Posterior cingulate gyrus (tissue), 11 donors: ENCODE measurements at places on chromosomes 4 and X.
A peak's percentile ranks its signal among the peaks of the same experiment; 100 is the strongest.

- DNase-seq: no peak
Observed at GRCh38 chr4:23368081-23368697, 521.7 kb downstream of the PPARGC1A start.

DNA sequence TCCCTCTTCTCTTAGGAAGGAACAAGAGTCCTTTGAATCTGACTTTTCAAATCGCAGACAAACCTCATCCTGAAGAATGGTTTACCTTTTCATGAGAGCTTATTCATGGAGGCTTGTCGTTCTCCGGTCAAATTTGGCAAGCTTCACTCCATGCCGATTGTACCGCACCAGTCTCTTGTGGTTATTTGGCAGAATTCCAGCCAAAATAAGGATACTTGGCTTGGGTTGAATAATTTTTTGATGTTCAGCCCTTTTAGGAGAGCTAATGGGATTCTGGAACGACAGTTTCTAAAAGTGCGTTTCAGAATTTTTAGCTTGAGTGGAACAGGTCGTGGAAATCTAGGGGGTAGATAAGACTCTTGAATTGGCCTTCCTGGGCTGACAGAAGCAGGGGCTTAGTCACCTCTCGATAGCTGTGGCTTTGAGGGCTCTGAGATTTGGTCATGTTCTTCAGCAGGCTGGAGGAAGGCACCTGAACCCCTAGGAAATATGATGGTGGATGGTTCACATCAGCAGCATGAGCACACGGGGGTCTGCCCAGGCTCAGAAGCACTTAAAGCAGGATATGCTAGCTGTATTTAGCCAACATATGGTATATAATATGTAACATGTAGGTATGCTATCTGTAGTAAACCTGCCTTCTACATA, 1.5 kb downstream of the KLHL2 start:
- no peak for DNase-seq

DNA sequence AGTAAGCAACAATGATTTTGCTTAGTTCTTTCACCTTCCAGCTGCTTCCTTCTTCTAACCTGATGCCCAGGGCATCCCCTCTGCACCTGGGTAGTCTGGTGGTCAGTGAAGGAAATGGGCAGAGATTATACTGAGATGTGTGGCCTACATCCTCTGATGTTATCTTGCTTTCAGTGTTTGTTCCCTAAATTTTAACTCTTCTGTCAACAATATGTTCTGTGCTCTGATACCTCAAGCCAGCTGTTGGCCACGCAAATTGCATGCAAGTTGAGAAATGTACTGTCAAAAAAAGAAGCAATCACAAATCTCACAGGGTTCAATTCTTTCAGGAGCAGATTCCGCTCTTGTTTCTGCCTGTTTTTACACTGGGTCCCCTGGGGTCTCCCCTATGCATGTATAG, 73.8 kb downstream of the FBXW7 start:
- no peak for DNase-seq

DNA sequence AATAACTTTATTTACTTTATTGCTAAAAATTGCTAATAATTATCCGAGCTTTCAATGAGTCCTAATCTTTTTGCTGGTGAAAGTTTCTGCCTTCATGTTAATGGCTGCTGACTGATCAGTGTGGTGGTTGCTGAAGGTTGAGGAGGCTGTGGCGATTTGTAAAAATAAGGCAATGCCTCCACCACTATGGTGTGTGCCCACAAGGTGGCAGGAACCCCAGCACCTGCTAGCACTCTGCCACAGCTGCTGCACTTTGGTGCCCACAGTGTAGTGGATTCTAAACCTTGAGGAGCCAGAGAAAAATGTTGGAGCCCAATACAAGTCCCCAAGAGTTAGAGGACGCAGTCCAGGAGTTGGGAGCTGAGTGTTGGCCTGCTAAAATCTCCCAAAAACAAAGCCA, 1237.1 kb downstream of the PCDH19 start:
- DNase-seq: no peak

GRCh38 chr4:110164251-110164650, 34.2 kb downstream of the ELOVL6 start:
- no peak for DNase-seq

- DNase-seq: no peak
Observed at GRCh38 chr4:26420438-26420837, 69.8 kb downstream of the CCKAR start.

DNA sequence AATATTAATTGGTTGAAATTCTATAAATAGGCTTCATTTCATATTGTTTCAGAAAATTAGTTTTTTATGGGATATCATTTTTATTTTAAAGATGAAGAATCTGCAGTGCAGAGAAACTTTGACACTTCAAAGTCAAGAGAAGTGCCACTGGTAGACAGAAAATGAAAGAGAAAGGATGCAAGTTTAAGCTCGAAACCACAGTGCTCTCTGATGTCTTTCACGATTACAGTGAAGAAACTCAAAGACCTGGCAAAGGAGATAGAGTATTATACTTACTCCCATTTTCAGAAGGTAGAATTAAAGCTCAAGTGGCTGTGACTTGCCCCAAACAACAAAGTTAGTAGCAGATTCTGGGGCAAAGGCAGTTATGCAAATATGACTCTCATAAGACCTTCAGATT, 745.4 kb downstream of the TECRL start:
- DNase-seq: no peak

DNA sequence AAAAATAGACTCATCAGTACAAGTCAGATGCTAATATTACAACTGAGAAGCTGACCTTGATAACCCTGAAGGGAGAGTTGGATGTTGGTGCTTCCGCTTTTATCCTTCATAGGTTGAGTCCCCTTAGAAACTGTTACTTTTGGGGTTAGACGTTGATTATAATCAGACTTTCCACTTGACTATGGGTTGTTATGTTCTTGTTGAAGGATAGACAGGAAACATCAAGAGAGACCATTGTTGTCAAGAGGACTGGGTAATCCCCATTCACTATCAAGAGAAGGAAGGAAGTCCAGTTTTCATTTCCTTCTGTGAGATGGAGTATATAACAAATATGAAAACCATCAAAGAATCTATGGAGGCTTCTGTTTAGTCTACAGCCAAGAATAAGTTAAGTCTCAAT, 229.9 kb upstream of the AFF2 start:
- DNase-seq: no peak

GRCh38 chrX:96771486-96771885, 86.8 kb downstream of the DIAPH2 start:
- no peak for DNase-seq

DNA sequence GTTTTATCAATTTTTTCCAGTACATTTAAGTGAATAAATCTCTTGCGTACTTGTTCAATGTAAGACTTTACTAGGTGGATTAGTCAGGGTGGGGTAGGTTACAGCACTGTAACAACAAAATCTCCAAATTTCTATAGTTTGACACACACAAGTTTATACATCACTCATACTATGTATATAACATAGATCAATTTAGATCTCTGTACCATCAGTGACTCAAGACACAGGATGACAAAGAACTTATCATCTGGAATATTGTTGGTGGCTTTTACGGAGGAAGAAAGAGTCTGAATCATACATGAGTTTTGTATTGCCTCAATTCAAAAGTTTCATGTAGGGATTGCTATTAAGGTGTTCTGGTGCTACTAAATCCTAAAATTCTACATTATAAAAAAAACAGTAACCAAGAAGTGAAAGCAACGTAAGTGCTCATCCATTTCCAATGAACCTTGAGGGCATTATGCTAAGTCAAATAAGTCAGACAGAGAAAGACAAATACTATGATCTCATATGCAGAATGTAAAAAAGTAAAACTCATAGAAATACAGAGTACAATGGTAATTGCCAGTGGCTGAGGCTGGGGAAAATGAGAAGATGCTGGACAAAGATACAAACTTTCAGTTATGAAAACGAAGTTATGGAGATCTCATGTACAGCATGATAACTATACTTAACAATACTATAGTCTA, 98.0 kb upstream of the DKK2 start:
- DNase-seq: no peak

DNA sequence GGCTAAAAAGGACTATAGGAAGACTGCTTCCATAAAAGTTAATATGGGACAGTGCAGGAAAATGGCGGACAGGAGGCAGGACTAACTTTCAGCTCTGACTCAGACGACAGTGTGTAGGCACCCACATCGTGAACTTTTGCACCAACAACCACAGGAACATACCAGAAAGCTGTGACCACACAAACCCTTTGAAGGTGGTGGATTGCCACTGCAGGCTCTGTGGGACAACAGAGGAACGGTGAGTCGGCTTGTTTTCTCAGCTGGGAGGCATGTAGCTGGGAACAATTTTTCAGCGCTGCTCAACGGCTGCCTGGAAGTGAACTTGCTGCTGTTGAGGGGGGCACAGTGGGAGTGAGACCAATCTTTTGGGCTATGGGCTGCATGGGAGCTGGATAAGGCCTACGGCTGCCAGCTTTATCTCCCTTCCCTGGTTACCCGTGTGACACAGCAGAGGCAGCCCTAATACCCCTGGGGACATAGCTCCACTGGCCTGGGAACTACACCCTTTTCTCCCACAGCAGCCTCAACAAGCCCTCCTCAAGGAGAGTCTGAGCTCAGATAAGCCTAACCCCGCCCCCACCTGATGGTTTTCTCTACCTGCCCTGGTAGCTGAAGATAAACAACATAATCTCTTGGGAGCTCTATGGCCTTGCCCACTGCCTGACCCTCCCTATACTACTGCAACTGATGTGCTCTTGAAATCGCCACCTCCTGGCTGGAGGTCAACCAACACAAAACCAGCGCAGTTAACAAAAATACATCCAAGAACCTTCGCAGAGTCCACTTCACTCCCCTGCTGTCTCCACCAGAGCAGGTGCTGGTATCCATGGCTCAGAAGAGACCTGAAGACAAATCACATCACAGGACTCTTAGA, 1537.0 kb downstream of the C4orf33 start:
- peak; percentile 37 for DNase-seq

GRCh38 chr4:102612824-102613366, 111.7 kb downstream of the NFKB1 start:
- DNase-seq: no peak

DNA sequence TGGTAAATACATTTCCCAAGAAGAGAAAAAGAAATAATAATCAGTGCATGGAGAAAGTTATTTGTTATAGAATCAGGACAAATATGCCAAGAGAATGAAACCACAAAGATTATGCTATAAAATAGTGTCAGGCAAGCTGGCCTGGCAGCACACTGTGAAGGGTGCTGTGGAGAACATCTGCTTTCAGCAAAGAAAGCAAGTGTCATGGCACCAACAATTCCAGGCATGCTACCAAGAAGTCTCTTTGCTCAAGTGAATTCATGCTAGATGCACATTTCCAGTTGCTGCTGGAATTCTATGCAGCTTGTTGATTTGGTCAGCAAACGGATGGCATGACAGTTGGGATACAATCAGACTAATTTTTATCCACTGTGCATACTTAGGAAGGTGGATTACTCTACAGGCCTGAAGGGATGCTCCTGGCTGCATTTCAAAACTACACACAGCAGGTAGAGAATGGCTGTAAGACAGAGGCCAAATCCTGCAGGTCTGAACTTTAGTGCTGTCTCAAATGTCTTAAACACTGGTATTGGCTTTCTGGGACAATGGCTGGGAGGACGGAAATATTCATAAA, 154.6 kb upstream of the FAT1 start:
- DNase-seq: no peak

GRCh38 chrX:729583-730409, 99.2 kb downstream of the SHOX start:
- no peak for DNase-seq

DNA sequence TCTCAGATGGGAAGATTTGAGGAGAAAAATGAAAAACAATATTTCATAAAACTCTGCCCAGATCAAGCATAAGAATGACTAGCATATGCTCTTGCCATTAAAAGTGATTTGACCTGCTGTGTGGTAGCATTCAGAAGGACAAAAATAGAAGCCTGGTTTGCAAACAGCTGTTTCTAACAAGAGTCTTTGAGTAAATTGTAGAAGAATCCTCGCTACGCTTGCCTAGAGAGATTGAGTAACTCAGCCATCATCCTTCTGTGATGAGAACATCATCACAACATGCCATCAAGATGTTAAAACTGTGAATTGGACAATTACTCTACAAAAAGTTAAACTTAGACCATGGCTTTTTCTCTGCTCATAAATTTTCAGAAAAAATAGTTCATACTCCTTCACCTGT, 168.9 kb upstream of the PUDP start:
- DNase-seq: no peak

- DNase-seq: no peak
Observed at GRCh38 chrX:39674490-39675161, 423.1 kb downstream of the BCOR start.

DNA sequence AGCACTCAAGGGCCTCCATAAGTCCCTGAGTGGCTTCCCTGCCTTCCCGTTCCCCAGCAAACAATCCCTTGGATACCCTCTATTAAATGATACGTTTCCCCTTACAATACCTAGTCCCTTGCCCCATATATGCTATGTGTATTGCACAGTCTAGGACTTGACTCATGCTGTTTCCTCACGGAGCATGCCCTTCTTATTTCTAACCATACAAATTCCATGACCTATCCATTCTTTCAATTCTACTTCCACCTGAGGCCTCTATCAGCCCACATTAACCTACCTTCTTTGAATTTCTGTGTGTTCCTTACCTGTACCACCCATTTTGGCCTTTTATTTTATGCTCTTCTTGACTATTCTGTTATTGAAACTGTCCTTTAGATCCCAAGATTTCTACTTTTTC, 2.9 kb upstream of the PGRMC2 start:
- DNase-seq: no peak

- DNase-seq: no peak
Observed at GRCh38 chrX:48498374-48498809, 10.4 kb upstream of the PORCN start.

GRCh38 chr4:70179811-70180210, 15.7 kb upstream of the ODAM start:
- no peak for DNase-seq

DNA sequence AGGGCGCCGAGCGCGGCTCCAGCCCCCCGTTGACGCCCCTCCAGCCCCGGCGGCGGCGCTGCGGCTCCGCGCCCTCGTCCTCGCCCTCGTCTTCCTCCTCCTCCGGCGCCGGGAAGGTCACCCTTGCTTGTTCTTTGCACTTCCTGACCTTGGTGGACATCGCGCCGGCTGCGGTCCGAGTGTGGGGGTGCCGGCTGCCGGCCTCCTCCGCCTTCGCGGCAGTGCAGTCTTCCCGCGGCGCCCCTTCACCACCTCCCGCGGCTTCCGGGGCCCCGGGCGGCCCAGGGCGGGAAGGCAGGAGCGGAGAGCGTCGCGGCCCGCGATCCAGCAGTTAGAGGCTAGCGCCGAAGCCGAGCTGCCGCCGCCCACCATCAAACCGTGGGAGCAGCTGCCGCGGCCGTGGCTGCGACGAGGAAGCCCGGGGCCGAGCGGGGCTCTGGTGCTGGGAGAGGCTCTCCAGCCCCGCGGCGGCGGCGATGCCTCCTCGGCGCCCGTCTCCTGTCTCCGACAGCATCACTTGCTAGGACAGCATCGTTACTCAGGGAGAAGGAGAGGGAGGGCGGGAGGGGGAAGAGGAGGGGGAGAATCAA, at the start of gene TRPC3:
Gene TRPC3 (minus strand): TSS at position 540 of the 590 bp plus-strand sequence. CDS start 380 bp downstream, at position 160.
- DNase-seq: peak; percentile 50

DNA sequence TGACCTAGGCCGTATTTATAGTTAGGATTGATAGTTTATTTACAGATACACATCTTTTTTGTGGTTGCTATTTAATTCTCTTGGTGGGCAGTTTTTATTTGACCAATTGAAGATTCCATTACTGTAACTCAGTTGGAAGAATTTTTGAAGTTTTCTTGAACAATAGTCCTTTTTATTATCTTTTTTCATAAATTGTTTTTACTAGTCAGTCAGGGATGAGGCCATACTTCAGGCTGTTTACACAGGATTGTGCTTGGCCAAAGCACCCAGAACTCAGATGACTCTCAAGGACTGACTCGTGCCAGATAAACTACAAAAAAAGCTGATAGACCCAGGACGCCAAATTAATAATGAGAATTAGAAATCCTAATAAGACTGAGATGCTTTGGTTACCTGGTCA, 7.0 kb downstream of the HERC3 start:
- no peak for DNase-seq

- no peak for DNase-seq
Observed at GRCh38 chrX:133670383-133670782, 255.1 kb upstream of the GPC4 start.
